Kidney epithelial cell (primary cell): ENCODE measurements at places on chromosomes 1 and 21. TPM values are rescaled to one million over a fixed set of nuclear protein-coding genes. Genes with fewer than 3 reads are reported as not detected.

The TRIM17 gene
- total RNA-seq: 4.6 and 6.1 TPM in 2 replicates

The RIPK4 gene
- total RNA-seq: 17.6 and 20.5 TPM in 2 replicates

The GJA5 gene
- 0.14 and 0.29 TPM in 2 replicates for total RNA-seq

The NR1I3 gene
- not detected in 2 replicates for total RNA-seq

The VSIG8 gene
- 0.07 TPM in 1 of 2 replicates, not detected in the other for total RNA-seq

The CEP170 gene
- total RNA-seq: 82.0 and 82.2 TPM in 2 replicates

The CD1C gene
- not detected in 2 replicates for total RNA-seq

The TSPAN2 gene
- total RNA-seq: 7.7 and 7.8 TPM in 2 replicates

The BGLAP gene
- total RNA-seq: not detected in 2 replicates

The CBS gene
- 111 and 125 TPM in 2 replicates for total RNA-seq

The TMOD4 gene
- total RNA-seq: not detected in 2 replicates

The SPRR5 gene
- not detected in 2 replicates for total RNA-seq

DNA sequence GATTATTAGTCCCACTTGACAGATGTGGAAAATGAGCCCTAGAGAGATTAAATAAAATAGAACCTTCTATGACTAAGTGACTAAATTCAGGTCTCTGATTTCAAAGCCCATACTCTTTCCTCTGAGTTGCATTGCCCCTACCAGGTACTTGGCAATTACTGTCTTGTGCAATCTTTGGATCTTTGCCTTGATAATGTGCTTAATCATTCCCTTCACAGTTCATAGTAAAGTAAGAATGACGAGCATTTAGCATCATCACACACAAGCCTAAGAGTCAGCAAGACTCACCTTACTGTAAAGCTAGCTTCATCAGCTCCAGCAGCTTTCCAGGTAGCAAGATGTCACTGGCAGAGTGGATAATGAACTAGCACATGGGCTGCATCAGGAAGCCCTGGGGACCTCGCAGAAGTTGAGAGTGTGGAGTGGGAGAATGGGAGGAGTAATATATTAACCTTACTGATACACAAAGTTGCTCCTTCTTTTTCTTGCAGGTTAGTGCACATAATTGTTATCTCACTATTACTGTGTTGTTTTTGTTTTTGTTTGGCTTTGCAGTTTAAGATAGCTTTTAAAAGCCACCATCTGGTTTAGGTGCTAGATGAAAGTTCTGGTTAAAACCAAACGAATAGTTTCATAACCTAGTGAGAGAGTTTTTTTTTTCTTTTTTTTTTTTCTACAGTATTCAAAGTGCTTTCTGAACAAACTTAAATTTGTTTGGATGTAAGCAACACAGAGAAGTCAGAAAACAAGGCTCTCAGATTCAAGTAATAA lies 71.8 kb downstream of the PBX1 start:
- no peak for DNase-seq

- DNase-seq: no peak
Observed at GRCh38 chr1:15323989-15324868, 77.2 kb downstream of the FHAD1 start.

DNA sequence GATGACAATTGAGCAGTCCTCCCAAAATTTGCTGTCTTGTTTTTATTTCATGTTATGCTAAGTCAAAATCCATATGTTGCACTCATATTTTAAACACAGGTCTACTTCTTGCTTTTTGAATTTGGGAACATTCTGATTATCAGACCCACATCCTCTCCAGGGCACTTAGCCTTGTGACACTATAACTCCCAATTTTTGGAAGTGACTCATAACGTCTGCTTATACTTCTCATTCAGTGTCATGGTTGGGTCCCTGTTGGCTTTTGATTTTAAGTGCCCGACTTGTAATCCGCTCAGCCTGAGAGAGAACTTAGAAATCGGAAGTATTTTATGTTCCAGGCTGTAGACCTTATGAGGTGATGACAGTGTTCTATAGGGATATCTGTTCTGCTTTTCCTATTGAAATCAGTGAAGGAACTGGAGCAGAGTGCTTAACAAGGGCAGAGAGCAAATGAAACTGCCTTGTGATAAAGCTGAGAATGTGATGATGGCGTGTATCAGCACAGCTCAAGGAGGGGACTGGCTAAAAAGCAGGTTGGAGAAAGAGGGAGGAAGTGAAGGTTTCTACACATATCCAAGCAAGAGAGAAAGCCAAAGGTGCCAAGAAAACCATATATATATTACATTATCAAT lies 136.0 kb downstream of the HLX start:
- DNase-seq: no peak

DNA sequence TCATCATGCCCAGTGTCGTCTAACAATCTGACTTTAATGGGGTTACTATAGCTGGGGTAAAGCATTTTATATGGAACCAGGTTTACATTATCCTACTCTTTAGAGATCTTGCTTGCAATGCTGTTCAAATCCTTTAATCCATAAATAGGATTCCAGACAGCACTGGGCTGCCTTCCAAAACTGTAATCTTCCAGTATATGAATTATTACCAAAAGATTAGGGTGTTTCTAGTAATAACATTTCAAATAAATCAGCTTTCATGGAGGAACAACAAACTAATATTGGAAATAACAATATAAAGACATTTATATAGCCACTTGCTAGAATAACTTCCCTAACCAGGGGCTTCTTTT lies 88.6 kb upstream of the PLXNA2 start:
- no peak for DNase-seq

- DNase-seq: no peak
Observed at GRCh38 chr1:106785176-106785575, 271.3 kb upstream of the PRMT6 start.

GRCh38 chr1:215860833-215861232 lies 293.7 kb downstream of the KCTD3 start:
- DNase-seq: no peak

- no peak for DNase-seq
Observed at GRCh38 chr1:153745417-153745816, 17.6 kb downstream of the INTS3 start.

- no peak for DNase-seq
Observed at GRCh38 chr1:38918568-38918967, 23.1 kb downstream of the RHBDL2 start.

GRCh38 chr1:235470741-235471439 lies 33.4 kb downstream of the B3GALNT2 start:
- DNase-seq: no peak

DNA sequence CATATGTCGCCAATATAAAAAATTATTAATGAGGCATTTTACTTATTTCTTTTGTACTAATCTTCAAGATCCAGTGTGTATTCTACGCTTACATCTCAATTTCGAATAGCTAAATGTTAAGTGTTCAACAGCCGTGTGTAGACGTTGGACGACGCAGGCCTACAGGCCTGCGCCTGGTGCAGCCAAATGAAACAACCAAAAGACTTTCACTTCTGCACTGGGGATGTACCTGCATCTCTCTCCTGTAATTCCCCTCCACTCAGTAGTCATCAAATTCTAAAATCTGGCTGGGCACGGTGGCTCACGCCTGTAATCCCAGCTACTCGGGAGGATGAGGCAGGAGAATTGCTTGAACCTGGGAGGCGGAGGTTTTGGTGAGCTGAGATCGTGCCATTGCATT lies 76.8 kb upstream of the HNRNPU start:
- no peak for DNase-seq

DNA sequence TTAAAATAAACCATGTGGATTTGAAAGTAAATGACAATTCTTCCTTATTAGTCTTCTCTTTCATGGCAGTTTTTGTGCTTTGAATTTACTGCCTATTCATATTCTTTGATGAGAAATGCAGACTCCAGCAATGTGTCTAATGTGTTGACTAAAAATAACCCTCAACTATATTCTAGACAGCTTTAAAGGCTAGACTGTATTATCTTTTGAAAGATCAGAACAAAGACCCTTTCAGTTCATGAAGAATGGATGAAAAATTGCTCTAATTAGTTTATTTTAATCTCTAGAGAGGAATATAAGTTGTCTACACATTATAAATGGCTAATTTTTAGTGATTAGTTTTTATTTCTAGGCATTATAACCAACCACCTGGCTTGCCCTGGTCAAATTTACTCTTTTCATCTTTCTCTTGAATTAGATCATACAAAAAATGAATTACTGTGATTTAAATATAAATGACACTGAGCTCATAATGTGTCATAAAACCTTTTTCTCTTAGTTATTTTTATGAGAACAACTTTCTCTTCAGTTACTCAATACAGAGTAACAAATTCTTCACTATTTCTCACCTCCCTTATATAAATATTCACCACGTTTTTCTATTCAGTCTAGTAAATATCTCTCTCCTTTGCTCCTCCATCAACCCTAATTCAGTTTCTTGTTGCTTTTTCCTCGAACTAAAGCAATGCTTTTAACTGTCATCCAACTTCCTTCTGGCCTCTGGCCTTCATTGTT lies 428.5 kb upstream of the TMPRSS15 start:
- no peak for DNase-seq

- no peak for DNase-seq
Observed at GRCh38 chr1:70790232-70790923, 257.2 kb downstream of the PTGER3 start.

DNA sequence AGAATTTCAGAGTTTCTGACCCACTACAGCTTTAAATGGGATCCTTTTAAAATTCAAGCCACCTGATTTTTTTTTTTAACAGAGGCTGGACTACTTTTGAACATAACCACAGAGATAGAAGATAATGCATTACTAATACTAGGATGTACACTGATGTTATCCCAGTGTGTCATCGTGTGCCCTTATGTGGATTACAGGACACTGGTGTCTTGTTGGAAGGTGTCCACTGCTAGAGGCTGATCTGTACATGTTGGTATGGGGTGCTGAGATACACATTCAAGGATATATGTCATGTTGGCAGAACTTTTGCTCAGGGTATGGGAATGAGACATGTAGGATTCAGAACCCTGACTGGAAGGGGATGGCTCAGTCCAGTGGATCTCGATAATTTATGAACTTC lies 56.3 kb downstream of the INAVA start:
- DNase-seq: no peak

DNA sequence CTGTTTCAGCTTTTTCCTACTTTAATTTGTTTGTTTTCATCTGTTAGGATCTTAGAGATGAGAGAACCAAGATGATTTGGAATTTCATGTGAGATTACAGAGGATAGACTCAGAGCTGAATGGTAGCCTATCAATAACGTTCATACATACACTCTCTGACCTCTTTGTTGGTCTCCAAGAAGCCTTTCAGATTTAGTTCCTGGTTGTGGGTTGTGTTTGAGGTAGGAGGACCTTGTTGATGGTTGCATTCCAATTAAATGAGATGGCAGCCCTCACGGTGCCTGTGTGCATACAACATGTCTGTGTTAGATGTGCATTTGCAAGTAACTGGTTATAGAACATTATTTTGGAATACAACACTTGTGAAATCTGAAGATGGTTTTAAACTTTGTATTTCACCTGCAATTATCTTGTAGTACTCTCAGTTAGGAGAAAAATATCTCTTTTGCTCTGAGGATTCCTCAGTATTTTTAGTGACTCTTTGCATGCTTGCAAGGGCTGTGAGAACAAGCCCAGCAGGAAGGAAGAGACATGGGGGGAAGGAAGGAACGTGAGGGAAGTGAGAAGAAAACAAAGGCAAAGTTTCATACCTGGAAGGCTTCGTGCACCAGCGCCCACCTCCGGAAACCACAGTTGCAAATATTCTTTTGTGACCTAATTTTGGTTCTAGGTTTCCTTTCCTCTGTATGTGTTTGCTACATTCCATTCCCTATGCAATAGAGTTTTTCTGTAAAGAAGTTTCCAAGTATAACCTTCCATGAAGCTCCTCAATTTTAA lies 291.8 kb downstream of the DISC1 start:
- DNase-seq: peak; percentile 32

DNA sequence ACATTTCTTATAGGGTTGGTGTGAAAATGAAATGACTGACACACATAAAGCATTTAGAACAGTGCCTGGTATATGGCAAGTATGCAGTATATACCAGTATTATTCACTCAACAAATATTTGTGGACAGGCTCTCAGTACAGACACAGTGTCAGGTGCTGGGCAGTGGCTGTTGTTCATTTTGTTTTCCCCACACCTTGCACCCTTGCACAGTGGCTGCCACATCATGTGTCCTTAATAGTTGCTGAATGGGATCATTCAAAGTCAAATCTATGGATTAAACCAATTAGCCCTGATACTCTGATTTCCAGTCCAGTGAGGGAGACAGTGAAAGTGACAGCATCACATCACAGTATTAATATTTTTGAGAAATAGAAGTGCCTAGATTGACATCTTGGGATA lies 2.4 kb downstream of the SLAMF1 start:
- DNase-seq: no peak

GRCh38 chr21:36079010-36079649 lies 9.3 kb downstream of the CBR1 start:
- DNase-seq: no peak

GRCh38 chr1:47618830-47619229 lies 181.0 kb downstream of the FOXD2 start:
- no peak for DNase-seq

GRCh38 chr1:11799099-11799498 lies 6.7 kb downstream of the MTHFR start:
- no peak for DNase-seq

DNA sequence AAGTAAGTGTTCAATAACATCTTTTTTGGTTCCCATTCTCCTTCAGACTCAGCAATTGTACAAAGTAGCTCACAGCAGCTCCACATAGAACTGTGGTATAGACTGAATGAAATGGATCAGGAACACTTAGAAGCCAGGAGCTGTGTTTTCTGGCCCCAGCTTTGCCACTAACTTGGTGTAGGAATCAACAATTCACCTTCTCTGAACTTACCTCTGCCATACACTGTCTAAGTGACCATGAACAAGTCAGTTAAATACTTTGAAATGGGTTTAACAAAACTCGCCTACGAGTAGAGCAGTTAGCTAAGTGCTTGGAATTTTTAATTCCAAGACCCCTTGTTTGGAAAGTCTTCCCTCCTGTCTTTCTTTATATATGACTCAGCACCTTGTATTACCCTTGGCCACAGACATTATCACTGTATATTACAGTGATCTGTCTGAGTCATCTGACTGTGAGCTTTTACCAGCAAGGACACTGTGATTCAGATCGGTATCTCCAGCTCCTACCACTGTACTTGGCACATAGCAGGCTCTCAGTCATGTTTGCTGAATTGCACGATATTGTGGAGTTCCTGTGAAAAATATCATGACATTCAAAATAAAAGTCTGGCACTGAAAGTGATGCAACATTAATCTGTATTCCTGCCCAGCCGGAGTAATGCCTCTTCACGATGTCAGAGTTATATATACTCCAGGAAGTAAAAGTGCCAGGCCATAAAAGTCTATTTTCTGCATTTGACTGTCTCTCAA lies 101.7 kb upstream of the BEND5 start:
- DNase-seq: peak; percentile 82

- no peak for DNase-seq
Observed at GRCh38 chr1:231313661-231314060, 24.0 kb downstream of the EXOC8 start.
